NCI-H774 (cell line): ENCODE measurements at places on chromosomes 4 and X.

DNA sequence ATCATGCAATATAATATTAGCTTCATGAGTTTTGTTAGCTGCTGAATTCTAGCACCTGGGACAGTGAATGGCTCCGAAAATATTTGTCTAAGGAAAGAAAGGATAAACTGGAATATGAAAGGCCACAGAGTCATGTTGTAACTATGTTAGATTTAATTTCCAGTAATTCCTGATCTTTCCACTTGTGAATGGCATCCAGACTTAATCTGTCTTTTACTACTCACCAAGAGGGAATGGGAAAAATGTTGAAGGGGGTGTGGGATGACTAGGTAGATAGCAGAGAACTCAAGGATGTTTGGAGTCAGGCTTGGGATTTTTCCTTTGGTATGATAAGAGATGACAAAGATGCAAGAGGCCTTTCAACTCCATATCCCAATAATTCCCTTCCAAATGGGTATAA lies 9.4 kb downstream of the ADH6 start:
- DNase-seq, result no peak

DNA sequence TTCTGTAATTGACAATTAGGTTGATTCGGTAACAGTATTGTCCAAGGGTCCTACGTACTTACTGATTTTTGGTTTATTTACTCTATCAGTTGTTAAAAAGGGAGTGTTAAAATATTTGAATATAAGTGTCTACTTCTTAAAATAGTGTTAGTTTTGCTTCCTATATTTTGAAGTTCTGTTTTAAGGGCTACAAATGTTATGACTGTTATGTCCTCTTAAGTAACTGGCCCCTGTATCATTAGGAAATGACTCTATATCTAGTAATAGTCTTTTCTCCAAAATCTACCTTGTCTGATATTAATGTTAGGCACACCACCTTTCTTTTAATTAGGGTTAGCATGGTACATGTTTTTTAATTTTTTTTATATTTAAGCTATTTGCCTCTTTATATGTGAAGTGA lies 30.1 kb downstream of the ANKRD50 start:
- no peak for DNase-seq

DNA sequence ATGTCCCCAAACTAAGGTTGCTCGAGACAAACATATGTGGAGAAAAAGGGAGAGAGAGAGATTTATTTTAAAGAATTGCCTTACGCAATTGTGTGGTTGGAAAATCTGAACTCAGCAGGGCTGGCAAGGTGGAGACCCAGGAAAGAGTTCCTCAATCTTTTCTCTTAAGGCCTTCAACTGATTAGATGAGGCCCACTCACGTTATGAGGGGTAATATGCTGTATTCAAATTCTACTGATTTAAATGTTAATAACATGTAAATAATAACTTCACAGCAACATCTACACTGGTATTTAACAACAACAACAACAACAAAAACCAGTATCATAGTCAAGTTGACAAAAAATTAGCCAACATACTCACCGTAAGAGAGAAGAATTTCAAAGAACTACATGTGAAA lies 14.6 kb downstream of the SERPINA7 start:
- no peak for DNase-seq

DNA sequence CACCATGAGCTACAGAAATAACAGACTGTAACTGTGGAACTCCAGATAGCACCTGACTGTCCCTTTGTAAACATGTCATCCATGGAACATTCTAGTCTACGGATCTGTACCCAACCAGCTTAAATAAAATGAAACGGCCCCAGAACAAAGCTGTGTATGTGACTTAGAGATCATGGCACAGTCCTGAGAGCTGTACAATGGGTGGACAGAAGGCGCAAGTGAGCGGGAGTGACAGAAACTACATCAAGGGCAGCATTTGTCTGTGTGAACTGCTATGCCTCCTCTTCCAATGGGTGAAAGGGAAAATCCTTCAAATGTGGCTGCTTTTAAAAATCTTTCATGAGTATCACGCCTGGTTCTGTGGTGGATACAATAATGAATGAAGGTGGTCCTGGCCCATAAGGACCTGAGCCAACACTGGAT lies 72.5 kb downstream of the FAT1 start:
- DNase-seq, result no peak

GRCh38 chrX:50407976-50408375 lies 62.6 kb downstream of the DGKK start:
- no peak for DNase-seq

DNA sequence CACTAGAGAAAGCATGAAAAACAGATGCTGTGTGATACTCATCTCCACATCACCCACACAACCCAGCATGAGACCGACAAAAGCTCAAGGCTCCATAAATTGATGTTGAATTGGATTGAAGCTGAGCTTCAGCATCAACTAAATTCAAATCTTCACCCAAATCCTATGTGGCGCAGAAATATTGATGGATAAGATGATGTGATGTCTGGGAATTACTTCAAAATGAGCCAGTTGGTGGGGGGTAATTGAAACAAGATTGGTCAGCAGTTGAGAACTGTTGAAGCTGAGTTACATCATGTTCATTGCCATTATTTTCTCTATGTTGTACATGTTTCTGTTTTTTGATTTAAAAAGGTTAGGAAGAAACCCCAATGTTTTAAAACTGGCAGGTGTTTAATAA lies 166.5 kb upstream of the STS start:
- no peak for DNase-seq

DNA sequence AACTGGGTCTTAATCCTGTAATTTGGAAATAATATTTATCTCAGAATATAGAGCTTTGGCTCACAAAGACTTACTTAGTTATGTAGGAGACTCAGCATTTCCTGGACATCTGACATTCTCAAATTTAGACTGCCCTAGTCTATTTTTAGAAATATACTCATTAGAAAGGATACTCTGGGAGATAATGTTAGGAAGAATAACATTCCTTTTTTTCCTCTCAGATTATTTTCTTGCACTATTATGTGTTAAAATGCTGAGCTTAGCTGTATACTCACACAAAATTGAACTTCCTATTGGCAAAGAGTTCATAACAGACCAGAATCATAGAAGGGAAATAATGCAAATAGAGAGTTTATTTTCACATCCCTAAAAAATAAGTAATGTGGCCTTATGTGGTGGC lies 1424.9 kb upstream of the PCDH7 start:
- DNase-seq, result no peak

- no peak for DNase-seq
Measured at GRCh38 chr4:82745173-82745842, 53.3 kb downstream of the SCD5 start.

- no peak for DNase-seq
Measured at GRCh38 chr4:121199742-121200561, 35.8 kb upstream of the TNIP3 start.

GRCh38 chr4:5366421-5366820 lies 315.1 kb downstream of the STK32B start:
- DNase-seq, result no peak

DNA sequence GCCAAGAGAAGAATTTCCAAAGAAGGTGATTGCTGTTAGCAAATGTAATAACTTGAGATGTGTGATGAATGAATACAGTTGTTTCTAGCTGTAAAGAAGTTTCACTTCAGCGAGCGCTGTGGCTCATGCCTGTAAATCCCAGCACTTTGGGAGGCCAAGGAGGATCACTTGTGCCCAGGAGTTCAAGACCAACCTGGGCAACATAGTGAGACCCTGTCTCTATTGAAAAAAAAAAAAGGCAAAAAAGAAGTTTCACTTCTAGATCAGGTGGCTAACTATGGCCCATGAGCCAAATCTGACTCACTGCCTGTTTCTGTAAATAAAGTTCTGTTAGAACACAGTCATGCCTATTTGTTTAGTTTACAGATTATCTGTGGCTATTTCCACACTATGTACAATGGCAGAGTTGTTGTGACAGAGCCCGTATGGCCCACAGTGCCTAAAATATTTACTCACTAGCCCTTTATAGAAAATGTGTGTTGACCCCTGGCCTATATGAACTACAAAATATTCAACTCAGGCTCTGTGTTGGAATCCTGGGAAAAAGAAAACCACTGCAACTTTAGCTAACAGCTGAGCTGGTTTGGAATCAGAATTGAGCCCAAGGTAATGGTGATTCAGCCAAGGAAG lies 54.1 kb upstream of the PRPS1 start:
- DNase-seq, result no peak

DNA sequence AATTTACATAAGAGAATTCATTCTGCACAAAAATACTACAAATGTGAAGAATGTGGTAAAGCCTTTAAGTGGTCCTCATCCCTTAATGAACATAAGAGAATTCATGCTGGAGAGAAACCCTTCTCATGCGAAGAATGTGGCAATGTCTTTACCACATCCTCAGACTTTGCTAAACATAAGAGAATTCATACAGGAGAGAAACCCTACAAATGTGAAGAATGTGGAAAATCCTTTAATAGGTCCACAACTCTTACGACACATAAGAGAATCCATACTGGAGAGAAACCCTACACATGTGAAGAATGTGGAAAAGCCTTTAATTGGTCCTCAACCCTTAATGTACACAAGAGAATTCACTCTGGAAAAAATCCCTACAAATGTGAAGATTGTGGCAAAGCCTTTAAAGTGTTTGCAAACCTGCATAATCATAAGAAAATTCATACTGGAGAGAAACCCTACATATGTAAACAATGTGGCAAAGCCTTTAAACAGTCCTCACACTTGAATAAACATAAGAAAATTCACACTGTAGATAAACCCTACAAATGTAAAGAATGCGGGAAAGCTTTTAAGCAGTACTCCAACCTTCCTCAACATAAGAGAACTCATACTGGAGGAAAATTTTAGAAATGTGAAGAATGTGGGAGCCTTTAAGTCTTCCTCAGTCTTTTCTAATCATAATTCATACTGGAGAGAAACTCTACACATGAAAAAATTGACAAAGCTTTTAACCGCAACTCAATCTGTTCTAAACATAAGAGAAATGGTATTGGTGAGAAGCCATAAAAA lies 37.4 kb downstream of the ZNF718 start:
- DNase-seq, result no peak

- no peak for DNase-seq
Measured at GRCh38 chrX:113741744-113742143, 842.1 kb upstream of the HTR2C start.

GRCh38 chr4:140243278-140243753 lies 89.3 kb upstream of the MAML3 start:
- peak; percentile 74 for DNase-seq

DNA sequence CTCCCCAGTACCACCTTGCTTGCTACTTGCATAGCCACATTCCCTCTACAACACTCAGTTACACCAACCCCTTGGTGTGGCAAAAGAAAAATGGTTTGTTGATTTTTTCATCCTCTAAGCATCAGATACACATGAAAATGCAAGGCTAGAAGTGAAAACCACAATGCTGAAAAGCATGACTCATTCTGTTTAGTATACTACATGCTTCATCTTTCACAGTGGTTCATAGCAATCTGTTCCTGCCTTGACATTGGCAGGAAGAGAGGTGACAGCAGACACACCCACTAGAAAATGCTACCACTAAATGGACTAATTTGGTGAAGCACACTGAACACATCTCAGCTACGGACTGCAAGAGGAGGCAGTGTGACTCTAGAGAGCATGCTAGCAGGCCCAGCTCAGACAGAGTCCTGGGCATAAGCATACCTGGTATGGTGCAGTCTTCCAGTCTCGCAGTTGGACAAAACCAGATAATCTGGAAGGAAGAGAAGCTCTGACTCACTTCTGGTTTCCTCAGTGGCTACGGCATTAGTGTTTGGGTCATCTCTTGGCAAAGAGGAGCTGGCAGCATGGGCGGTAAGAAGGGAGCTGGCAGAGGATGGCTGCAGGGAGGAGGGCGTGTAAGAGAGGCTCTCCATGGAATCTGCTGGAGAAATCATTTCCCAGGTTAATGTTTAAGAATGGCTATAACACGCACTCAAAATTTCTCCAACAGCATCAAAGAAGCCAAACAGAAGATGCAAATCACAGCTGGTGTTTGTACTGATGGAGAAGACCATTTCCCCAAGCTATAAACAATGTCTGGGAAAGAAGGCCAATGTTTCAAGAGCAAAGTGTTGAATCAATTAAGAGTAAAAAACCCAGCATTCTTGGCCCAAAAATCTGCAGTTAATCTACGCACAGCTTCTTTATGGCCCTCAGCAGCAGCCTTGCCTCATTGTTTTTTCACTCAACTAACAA lies 37.8 kb downstream of the GAB3 start:
- no peak for DNase-seq

DNA sequence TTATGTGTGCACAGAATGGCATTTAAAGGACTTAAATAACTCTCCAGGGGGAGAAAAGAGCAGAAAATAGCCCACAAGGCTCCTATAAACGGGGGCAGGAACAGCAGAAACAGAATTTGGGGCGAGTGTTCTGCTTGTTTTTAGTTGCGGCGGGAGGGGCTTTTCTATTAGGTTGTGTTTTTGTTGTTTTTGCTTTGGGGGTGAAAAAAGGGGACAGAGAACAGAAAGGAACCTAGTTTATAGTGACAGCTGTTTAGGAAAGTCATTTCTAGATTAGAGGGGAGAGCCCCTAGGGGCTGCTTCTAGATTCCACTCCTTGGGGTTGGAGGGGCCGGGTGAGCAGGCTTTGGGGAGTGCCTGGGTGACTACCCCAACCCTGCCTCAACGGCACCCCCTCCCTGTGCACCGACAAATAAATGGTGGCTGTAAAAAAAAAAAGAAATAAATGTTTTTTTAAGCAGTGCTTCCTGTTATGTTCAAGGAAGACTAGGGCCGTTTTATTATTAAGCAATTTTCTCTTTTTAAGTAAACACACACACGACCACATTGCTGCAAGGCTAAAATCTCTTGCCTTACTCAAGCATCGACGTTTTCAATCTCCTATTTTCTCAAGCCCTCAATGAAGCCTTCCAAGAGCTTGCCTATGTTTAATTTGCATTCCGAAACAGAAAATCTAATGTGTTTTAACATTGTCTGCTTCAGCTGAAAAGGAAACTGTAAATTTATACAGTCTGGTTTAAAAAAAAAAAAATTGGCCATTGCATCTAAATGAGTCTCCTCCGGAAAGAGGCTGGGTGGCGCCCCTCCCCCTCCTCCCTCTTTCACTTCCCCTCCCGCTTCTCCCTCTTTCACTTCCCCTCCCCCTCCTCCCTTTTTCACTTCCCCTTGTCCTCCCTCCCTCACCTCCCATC lies 123.3 kb upstream of the TBL1X start:
- peak; percentile 42 for DNase-seq

GRCh38 chr4:82433791-82434190 lies 3.4 kb downstream of the ENOPH1 start:
- DNase-seq, result no peak
